ENCODE measurements at places on chromosomes 13 and 19.
A peak's percentile ranks its signal among the peaks of the same experiment; 100 is the strongest.

DNA sequence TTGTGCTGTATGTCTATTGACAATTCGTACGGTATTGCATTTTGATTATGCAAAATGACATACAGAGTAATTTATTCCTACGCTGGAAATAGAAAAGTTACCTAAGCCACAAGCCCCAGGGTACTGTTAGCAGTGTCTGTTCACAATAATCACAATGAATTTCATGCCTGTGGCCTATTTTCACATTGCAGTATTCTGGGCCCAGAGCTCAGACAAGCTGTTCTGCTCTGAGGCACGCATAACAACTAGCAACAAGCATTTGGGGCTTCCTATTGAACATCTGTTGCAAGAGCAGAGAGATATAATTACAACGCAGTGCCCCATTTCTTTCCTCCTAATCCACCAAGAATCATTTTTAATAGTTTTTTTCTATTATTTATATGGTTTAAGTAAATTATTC, 158.9 kb upstream of the SGCG start:
- DNase-seq = no peak

DNA sequence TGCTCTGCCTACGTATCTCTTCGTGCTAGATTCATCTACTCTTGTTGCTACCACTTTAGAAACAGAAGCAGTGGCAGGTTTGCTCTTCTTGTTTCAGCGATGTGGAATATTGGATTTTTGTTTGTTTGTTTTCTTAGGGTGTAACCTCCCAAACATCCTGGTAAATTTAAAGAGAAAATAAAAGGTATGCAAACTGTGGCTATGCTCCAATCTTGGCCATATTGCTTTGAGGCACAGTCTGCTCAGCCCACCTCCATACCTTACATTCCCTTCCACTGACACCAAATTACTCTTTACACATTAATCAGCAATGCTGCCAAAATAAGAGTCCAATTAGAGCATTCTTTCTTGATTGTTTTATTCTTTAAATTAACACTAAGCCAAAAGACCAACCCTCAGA, 25.2 kb upstream of the UBL3 start:
- DNase-seq = no peak

GRCh38 chr19:53396525-53396868, 1.5 kb downstream of the ZNF765 start:
- DNase-seq = no peak

DNA sequence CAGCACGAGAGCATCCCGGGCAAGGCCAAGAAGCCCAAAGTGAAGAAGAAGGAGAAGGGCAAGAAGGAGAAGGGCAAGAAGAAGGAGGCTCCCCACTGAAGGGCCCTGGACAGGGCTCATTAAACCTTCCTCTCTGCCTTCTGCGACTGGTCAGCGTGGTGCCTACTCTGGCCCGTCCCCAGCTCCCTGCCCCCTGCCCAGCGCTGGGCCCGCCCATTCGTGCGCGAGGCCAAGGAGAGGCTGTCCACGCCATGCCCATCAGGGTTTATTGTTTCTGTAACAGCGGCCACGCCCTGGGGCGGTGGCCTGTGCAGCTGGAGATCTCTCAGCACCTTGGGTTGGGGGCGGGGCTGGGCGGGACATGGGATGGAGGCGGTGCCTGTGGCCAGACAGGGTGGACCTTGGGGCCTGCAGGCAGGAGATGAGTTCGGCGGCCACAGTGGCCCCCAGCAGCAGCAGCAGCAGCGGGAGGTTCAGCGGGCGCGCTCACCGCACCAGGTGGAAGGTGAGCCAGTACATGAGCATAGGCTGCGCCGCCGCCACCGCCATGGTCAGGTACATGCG, 897 bp downstream of the C19orf33 start:
- DNase-seq = peak; percentile 85

DNA sequence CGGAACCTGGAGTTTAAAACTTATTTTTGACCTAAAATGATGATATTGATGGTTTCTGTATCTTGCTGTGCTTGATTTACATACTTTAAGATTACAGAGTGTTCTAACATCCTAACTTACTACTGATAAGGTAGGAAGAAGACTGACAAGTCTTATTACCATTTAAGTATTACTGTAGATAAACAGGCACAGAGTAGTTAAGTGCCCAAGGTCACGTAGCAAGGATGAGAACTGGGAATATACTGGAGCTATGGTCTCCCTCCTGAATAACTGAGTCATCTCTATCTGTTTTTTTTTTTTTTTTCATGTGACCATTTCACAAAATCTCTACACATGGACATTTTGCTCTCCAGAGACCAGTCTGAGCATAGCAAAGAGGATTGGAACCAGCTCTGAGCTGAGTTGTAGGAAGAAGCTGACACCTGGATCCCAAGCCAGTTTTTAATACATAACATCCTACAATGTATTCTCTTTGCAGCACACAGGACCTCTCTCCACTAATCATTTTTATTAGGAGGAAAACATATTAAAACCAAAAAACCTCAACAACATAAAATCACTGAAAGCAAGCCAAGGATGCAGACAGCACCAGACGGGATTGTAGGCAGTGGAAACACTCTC, 173.5 kb downstream of the DNAJC15 start:
- DNase-seq = no peak

DNA sequence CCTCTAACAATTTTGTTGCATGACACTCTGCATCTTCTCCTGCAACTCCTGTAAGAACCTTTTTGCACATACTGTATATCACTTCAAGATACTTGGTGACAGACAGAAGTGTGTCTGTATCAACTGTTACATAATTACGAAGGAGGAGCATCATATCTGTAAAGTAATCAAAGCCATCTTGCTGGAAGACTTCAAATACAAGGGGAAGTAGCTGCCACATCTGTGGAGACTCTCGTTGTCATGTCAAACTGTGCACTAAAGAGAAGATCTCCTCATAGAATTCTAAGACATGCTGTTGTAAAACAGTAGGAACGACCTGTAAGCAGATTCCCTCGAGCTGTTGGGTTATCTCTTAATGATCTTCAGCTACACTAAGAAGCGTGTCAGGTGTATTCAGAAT, 38.0 kb upstream of the SPATA13 start:
- DNase-seq = no peak

Data from H1 (cell line).